NCI-H510A treated with DMSO at 0.1 percent for 48 hours (cell line): ENCODE measurements at places on chromosomes 16 and 17.

DNA sequence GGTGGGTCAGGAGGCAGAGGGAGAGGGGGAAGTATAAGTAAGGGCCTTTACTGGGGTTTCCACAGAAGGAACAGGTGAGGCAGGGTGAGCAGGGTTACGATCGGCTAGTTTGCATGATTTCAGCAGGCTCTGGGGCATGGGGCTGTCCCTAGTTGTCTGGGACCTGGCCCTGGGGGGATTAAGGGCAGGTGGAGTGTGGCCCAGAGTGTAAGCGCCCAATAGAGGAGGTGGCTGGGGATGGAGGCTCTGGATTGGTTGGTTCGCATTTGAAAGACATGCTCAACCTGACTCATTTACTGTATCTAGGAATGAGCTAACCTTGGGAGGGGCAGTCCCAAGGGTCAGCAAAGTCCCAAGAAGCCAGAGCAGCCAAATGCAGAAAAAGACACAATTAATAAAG is 230.3 kb downstream of the MAP2K4 start:
- no peak for DNase-seq

- DNase-seq = no peak
Measured at GRCh38 chr16:12728469-12728868, 75.2 kb downstream of the CPPED1 start.

DNA sequence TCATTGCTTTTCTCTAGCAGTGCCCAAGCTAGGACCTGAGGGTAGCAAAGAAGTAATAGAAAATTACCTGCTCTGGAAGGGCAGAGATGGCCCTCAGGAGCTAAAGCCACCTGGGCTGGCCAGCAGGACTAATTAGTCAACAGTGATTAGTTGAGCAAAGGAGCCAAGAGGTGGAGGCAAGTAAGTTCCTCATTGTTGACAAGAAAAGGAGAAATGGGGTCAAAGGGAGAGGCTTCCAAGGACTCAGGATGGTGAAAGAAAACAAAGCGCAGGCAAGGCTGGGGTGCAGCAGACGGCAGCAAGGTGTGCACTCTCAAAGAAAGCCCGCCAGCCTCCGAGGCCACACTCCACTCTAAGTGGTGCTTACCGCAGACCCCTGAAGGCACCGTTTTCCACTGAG is 44.6 kb downstream of the CMTM4 start:
- DNase-seq = no peak

GRCh38 chr17:14268264-14268663 is 31.6 kb upstream of the CDRT15 start:
- no peak for DNase-seq

GRCh38 chr16:52101246-52101645 is 445.7 kb downstream of the TOX3 start:
- DNase-seq = no peak

- DNase-seq = peak; percentile 83
Measured at GRCh38 chr17:7703584-7704479, 1.2 kb upstream of the EFNB3 start.

- DNase-seq = no peak
Measured at GRCh38 chr17:59425085-59425931, 93.9 kb downstream of the YPEL2 start.

- no peak for DNase-seq
Measured at GRCh38 chr16:50402298-50402895, 33.6 kb upstream of the BRD7 start.
